ENCODE measurements at places on chromosomes 2 and 18.

GRCh38 chr2:95314964-95315611 lies 17.9 kb downstream of the KCNIP3 start:
- DNase-seq = peak; percentile 32

GRCh38 chr18:68482815-68483214 lies 232.1 kb downstream of the TMX3 start:
- DNase-seq = no peak

GRCh38 chr18:59985289-59985688 lies 85.5 kb downstream of the PMAIP1 start:
- no peak for DNase-seq

- no peak for DNase-seq
These were observed 126.3 kb downstream of the ALPK2 start for GRCh38 chr18:58502628-58503027.

GRCh38 chr2:10536569-10537133 lies 88.5 kb upstream of the ODC1 start:
- no peak for DNase-seq

DNA sequence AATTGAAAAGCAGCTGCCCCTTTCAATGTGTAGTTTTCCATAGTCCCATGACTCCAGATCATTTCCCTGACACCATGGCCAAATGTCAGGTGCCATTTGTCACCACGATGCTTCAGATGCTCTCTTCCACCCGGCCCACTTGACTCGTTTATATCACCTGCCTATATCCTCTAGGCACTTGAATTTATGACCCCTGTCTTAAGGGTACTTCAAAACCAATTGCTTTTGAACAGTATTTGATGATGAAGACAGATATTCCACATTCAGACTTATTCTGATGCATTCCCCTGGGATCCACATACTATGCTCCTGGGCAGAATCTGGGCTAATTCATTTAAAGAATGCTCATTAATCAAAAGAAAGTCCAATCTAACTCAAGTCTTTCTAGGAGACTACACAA lies 16.9 kb upstream of the RHBDD1 start:
- no peak for DNase-seq

GRCh38 chr2:55936351-55936750 lies 12.8 kb upstream of the EFEMP1 start:
- no peak for DNase-seq

- no peak for DNase-seq
These were observed 1.1 kb downstream of the PRLH start for GRCh38 chr2:237567276-237568029.

DNA sequence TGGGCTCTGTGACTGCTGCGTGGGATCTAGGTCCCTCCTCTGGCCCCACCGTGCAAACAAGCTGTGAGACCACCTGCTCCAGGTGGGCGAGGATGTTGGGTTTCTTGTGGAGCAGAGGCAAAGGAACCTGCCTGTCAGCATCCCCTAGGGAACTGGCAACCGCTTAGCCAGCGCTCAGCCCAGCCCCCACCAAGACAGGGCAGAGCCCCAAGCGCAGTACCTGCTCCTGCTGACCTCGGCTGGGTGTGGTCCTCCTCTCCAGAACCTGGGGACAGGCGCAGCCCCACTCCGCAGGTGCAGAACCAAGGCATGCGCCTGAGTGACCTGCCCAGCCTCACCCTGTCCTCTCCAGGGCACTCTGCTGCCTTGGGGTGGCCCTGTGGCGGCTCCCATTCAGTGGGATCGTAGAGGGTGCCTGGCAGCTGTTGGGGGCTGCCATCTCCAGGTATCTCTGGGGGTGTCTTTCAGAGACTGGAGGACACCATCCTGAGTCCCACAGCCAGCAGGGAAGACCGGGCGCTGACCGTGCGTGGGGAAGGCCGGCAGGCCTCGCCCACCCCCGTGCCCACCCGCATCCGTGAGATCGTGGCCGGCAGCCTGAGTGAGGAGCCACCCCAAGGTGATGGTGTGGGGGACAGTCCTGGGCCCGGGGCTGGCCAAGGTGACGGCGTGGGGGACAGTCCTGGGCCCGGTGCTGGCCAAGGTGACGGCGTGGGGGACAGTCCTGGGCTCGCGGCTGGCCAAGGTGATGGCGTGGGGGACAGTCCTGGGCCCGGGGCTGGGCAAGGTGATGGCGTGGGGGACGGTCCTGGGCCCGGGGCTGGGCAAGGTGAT lies 12.3 kb downstream of the CROCC2 start:
- no peak for DNase-seq

DNA sequence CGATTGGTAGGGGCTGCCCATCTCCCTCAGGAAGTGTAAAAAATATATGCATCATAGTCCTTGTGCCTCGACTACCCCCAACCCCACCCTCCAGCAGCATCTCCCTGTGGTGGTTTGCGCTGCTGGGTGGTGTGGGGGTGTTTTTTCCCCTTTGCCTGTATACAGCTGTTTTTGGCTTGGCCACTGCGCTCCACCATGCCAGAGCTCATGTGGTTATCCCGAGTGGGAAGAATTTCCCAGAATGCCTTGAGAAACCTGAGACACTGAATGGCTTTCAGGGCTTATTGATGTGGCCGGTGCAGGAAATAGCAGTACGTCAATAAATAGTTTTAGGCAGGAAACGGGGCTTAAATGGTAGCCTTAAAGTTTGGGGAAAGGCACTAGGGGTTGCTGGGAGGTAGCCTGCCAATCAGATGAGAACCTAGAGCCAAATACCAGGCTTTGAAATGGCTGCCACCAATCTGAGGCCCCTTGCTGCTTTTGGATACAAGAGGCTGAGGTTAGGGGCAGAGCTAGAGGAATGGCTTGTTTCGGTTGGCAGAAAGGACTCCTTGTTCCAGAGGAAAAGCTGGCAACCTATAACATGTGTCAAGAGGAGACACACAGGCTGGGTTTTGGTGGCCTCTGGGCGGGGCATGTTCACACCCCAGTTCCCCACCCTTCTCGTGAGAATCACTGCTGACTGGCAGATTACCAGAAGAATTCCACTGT lies 144.1 kb downstream of the SMAD7 start:
- peak; percentile 12 for DNase-seq

DNA sequence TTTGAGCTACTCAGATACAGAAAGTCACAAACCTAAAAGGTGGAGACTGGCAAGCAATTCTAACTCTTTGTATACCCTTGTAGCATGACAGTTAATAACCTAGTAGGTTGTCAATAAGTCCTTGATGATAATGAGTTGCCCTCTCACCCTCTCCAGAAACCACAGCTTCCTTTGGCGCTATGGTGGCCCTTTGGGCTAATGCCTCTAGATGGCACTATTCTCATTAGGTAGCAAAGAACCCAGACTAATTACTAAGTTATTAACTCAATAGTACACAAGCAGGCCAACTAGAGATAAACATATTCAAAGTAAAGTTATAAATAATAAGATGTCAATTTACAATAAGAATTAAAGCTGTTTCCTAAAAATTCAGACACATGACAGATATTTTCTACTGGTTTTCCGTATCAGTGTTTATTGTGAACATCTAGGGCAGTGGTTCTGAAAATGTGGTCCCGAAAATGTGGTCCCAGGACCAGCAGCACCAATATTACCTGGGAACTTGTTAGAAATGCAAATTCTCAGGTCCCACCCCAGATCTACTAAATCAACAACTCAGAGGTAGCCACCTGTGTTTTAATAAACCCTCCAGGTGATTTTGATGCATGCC lies 41.1 kb downstream of the LDAH start:
- DNase-seq = no peak
